ENCODE measurements at places on chromosomes 2 and 18.

DNA sequence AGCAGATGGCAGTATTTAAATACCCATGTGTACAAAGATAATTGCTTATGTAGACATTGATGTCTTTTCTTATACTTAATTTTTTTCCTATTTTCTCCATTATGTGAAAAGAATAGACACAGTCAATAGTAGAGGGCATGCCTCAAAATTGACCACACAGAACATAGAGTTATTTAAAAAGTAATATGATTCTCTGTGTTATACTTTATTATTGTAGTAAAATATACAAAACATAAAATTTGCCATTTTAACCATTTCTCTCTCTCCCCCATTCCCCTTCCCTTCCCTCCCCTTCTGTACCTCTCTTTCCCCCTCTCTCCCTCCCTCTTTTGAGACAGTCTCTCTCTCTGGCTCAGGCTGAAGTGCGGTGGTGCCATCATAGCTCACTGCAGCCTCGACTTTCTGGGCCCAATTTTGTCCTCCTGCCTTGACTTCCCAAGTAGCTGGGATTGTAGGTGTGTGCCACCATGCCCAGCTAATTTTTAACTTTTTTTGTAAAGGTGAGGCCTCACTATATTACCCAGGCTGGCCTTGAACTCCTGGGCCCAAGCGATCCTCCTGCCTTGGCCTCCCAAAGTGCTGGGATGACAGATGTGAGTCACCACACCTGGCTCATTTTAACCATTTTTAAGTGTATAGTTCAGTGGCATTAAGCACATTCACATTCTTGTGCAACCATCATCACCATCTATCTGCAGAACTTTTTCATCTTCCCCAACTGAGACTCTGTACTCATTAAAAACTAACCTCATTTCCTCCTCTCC lies 179.7 kb downstream of the MCFD2 start:
- DNase-seq = no peak

DNA sequence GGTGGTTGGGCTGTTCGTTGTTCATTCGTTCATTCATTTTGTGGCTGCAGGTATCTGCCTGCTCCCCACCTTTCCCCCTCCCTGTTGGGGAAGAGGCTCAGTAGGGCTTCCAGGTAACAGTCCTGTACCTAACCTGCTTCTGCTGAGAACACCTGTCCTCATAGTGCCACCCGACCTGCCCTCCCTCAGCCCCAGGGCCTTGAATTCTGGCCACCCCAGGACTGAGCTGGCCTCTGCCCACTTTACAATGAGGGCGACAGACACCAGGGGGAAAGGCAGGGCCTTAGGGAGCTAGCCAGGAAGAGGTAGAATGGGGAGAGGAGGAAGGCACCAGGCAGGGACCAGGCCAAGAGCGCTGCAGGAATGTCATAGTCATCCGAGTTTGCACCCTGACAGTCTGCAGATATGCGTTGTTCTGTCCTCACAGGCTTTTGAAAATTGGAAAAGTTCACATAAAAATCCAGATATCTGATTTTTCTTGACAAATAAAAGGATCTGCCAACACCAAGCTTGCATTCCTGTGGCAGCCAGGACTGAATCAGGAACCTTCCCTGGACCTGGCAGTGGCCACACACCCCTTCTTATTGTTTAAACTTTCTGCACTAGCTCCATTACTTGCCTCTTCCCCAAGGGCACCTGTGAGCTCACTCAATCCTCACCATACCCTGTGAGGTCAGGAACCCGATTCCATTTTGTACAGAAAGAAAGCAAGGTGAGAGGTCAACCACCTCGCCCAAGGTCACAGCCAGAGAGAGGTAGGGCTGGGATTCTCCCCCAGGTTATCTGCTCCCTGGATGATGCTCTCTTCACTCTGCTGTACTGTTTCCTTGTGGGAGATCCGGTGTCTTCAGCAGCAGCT lies 35.3 kb upstream of the MRPL33 start:
- no peak for DNase-seq

DNA sequence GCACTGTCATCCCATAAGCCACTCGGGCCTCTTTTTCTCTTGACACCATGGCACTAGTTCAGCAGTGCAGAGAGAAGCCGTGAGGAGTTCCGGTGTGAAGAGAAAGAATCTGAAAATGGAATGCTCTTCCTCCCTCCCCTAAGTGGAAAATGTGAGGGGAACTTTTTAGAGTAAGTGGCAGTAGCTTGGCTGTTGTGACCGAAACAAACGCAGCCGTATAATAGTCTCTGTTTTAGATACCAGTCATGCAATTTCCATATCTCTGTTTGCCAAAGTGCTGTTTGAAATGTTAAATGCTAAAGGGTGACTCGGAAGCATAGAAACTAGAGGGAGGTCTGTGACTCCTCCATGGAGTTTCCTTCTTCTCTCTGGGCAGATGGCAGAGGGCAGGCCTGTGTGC lies 122.9 kb downstream of the MTCL1 start:
- DNase-seq = no peak

GRCh38 chr2:69741229-69741574 lies 732 bp upstream of the ANXA4 start:
- no peak for DNase-seq

DNA sequence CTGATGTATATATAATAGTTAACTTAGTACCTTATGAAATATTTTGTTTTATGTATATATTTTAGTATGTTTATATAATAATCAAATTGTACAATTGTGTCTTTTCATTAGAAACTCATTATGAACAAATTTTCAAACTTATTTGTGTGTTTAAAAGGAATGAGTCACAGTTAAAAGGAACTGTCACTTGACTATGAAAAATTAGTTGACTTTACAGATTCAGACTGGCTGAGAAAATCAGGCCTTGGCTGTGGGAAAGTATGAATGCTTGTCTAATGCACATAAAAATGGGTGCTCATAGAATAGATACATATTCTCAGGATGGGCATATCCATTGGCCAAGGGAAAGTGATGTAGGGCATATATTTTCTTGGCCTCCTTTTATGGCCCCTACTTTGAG lies 576.8 kb downstream of the SATB2 start:
- no peak for DNase-seq

DNA sequence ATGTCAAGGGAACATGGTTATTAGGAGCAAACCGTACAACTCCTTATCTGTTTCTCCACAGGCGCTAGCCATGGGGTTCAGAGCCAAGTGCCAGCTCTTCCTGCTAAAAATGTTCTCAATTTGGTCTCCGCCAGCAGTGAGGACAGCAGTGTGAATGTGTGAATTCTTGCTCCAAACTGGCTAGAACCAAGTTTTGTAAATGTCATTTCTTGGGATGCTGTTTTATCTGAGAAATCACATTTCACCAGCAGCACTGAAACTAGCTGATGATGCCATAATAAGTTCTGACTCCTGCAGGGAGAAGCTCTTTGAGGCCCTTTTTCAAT lies 140.6 kb upstream of the LGALSL start:
- DNase-seq = no peak

GRCh38 chr18:58852629-58853028 lies 12.0 kb upstream of the ZNF532 start:
- DNase-seq = no peak

GRCh38 chr2:226185616-226186211 lies 613.9 kb downstream of the IRS1 start:
- no peak for DNase-seq

- DNase-seq = no peak
Observed at GRCh38 chr18:78154444-78154843, 825.2 kb upstream of the SALL3 start.

GRCh38 chr2:27191070-27191829 lies 20.6 kb upstream of the ATRAID start:
- no peak for DNase-seq

GRCh38 chr2:96106991-96107707 lies 9.2 kb downstream of the ADRA2B start:
- no peak for DNase-seq

DNA sequence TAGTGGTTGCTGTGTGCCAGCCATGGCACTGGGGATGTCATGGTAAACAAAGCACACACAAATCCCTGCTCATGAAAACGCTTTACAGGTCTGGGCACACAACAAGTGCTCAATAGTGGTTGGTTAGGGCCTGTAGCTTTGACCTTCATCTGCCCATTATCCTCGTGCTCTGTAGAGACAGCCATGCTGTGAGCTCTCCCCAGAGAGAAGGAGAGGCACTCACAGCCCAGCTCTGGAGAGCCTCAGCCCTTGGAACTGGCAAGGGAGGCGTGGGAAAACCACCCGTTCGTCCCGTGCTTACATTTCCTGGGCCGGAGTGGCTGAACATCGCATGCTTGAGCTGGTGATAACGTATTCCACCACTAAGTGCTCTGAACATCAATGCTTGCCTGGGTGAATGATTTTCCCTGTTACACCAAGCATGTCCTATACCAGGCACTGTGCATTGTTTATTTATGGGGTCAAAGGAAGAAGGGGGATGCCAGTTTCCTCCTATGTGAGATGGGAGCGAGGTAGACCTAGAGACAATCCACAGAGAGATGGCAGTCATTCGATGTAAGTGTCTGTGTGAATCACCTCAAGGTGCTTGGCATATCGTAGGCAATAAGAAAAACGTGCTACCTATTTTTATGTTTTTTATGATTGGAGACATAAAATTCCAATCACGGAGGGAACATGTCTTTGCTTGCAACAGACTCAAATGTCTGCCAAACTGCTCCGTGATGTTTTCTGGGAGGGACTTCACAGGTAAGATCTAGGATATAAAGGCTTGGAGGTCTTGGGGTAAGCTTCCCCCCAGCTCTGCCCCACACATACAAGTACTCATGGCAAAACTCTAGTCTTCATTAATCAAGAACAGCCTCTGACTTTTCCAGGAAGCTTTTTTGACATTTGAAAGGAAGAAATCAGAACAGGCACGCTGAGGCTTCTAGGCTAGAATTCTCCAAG lies 75.5 kb downstream of the DDX1 start:
- no peak for DNase-seq

- DNase-seq = no peak
Observed at GRCh38 chr2:176169181-176169580, 12.1 kb downstream of the HOXD3 start.

- DNase-seq = no peak
Observed at GRCh38 chr2:72475246-72475645, 327.6 kb upstream of the CYP26B1 start.

- no peak for DNase-seq
Observed at GRCh38 chr2:191112448-191112901, 38.3 kb downstream of the STAT4 start.

DNA sequence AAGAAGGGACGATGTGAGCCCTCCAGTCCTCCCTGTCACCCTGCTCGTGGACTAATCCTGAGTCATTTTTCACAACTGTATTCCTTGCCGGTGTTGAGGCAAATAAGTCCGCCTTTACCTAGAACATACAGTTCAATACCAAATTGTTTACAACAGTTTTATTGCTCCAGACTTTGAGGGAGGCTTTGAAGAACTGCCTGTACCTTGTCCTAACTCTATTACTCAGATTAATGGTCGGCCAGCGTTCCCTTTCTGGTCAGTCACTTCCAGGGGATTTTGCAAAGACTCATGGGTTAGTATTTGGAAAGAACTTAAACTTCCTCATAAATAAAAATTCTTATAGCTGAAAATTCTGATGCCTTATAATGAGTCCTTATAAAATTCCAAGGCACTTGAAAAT lies 85.1 kb upstream of the ZNF532 start:
- no peak for DNase-seq

DNA sequence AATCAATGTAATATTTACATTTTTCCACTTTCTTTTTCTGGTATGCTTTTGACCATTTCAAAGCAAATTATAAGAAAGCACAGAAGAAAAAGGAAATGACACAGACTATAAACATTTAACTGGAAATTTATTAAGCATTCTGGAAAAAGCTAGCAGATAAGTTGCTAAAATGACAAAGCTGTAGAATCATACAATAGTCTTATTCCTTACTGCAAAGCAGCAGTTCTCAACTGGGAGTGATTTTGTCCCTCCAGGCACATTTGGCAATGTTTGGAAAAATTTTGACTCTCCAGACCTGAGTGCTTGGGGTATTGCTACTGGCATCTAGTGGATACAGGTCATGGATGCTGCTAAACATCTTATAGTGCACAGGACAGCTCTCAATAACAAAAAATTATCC lies 75.1 kb downstream of the MBD5 start:
- no peak for DNase-seq

GRCh38 chr18:3029215-3029952 lies 16.4 kb upstream of the LPIN2 start:
- DNase-seq = no peak

DNA sequence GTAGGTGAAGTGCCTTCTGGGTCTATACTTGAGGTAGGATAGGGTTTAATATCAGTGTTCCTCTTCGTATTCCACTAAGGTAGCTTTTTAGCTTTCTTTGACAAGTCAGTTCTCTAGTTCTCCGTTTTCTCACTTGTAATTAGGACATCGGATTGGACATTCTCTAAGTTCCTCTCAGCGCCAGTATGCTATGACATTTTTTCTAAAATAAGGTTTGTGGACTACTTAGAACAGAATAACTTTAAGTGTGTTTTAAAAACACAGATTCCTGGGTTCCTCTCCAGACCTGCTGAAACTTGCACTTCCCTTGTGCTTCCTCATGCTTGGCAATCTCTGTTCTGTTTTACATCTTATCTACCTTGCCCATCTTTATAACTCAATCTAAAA lies 69.3 kb upstream of the YWHAQ start:
- DNase-seq = no peak

GRCh38 chr2:22136446-22136845 lies 1012.7 kb downstream of the TDRD15 start:
- no peak for DNase-seq

- no peak for DNase-seq
Observed at GRCh38 chr2:106115250-106115649, 78.9 kb downstream of the UXS1 start.

DNA sequence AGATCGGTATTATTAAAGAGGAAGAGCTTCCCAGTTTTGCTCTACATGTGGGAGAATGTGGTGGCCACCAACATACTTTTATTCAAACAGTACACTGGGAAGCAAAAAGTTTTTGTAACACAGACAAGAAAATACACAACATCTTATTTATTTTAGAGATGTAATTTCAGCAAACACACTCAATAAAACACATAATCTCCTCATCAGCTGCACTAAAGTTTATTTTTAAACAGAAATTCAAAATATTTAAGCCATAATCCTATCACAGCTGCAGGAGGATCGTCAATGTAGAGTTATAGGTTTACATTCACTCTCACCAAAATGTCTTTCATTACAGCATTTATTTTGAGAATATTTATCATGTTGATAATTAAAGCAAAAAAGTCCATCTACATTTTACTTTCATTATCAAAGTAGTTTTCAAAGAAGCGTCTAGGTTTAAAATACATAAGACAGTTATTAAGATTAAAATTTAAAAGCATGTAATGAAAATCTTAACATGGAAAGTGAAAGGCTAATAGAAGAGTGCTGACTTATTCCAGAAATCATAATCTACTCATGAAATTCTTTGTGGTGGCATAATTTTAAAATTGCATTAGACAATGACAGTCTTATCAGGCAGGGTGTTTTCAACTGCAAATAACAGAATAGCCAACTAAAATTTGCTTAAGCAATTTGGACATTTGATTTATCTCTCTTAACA lies 61.0 kb downstream of the ANKRD44 start:
- DNase-seq = no peak

Measured in CMK (cell line).